IPS DF 19.7 (cell line): ENCODE measurements at places on chromosomes 2 and 18.

DNA sequence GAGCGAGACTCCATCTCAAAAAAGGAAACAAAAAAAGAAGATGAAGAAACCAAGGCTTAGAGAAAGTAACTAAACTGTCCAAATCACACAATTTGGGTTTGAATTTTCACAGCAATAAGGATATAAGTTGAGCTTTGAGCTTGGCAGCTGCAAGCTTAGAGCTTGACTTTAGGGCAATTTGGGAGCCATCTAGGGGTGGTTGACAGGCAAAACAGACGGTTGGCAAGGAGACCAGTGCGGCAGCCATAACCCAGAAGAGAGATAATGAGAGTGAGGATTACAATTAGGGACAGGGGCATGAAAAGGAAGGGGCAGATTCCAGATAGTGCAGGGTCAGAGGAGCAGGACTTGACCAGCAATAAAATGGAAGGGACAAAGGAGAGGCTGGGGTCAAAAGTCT lies 382.2 kb upstream of the HNRNPA3 start:
- DNase-seq: no peak

- DNase-seq: no peak
These were observed 89.6 kb downstream of the COMMD1 start for GRCh38 chr2:61995065-61995464.

- peak; percentile 90 for DNase-seq
These were observed 223.1 kb downstream of the CALCRL start for GRCh38 chr2:187224989-187225388.

DNA sequence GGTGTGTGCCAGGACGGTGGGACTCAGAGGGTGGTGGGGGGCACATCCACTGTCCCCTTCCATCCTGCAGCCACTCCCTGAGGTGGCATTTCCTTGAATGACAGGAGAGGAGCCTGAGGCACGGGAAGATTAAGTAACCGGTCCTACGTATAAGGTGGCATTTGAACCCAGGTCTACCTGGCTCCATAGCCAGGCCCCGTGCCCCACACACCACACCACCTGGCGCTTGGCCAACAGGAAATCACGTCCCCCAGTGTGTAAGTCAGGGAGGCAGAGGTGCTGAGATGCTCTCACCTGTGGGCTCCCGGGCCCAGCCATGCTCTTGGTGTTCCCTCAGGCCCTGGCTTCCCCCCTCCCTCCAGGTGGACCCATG lies 53.7 kb downstream of the HPCAL1 start:
- DNase-seq: no peak

GRCh38 chr2:21175895-21176646 lies 52.3 kb downstream of the TDRD15 start:
- no peak for DNase-seq

- no peak for DNase-seq
These were observed 756.0 kb upstream of the ACVR2A start for GRCh38 chr2:147088871-147089270.
